GM13976 (cell line): ENCODE measurements at places on chromosomes 7 and 10.

- no peak for DNase-seq
These were observed 130.5 kb downstream of the SEM1 start for GRCh38 chr7:96579119-96579518.

DNA sequence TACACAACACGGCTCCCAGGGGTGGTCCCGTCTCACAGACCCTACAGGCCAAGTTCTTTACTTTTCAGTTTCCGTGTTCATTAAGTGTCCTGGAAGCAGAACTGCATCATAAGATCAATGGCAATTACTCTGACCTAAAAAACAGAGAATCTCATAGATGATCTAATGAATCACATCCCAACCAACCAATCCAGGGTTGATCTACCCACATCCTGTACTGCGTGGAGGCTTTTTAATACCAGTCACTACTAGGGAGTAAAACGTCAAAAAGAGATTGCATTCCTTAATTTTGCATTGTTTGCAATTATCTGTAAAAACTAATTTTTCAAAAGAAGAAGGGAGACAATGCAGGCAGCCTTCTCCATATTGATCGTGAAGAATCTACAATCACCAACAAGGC lies 72.6 kb downstream of the PARD3 start:
- DNase-seq: no peak

- no peak for DNase-seq
These were observed 54.9 kb upstream of the RHOBTB1 start for GRCh38 chr10:60998932-60999331.

- DNase-seq: no peak
These were observed 76.7 kb downstream of the EZH2 start for GRCh38 chr7:148807436-148807835.

DNA sequence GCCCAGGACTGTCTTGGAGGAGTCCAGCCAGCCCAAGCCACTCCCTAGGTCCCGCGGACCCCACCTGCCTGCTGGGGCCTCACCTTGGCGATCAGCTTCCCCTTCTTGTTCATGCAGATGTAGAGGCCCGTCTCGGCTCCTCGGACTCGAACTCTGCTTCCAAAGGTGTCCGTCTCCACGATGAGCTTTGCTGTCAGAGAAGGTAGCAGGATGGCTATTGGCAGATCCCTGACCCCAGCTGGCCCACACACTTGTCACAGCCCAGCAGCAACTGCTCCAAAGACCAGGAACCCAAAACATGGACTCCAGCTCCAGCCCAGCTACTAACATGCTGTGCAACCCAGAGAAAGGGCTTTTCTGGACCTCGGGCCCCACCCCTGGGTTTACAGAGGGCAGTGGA lies 4.5 kb downstream of the FGF8 start:
- peak; percentile 37 for DNase-seq

DNA sequence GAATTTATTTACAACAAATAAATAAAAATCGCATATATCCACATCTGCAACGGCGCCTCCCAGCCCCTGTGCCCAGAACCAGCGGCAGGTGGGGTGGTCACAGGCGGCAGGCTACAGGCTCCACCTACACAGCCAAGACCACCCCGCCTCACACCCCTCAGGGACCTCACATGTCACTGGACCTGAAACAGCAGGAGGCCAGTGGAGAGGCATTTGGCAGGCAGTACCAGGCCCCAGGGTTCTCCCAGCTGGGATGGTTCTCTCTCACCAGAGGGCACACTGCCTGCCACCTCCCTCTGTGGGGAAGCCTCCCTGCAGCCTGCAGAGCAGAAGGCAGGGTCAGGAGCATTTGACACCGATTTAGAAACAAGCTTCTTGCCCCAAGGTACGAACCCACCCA lies 81.5 kb downstream of the MAD1L1 start:
- no peak for DNase-seq

DNA sequence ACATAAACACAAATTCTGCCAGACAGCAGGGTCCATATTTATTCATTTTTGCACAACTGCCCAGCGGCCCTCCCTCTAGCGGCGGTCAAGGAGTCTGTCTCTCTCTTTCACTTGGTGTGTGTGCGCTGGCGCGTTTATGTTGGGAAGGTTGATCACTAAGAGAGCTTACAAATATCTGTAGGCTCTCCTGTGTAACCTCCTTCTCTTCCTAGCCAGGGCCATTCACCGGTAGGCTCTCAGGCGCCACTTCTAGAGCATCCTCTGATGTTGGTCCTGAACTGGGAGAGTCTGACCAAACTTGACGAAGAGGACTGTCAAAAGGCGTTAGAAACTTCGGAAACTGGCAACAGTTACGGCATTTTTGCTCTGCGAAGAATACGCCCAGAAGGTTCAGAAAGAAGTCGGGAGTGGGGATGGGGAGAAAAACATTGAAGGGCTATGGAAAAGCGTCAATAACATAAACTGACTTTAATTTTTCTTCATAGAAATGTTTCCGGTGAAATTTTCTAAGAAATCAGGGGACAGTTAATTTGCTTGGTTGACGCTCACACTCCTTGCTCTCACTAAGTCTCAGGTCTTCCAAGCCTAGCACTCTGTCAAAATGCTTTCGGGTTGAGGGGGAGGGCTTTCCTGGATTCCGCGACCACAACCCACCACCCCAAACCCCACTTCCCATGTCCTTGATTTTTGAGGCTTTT lies 731.1 kb downstream of the ZWINT start:
- no peak for DNase-seq

GRCh38 chr7:480531-481218 lies 39.0 kb downstream of the PDGFA start:
- no peak for DNase-seq

- DNase-seq: peak; percentile 78
These were observed at the start of gene SNX10 for GRCh38 chr7:26291699-26292538. TSS of gene SNX10 (plus strand) at chr7:26291862. CDS start at chr7:26346443, 54,581 bp downstream.

DNA sequence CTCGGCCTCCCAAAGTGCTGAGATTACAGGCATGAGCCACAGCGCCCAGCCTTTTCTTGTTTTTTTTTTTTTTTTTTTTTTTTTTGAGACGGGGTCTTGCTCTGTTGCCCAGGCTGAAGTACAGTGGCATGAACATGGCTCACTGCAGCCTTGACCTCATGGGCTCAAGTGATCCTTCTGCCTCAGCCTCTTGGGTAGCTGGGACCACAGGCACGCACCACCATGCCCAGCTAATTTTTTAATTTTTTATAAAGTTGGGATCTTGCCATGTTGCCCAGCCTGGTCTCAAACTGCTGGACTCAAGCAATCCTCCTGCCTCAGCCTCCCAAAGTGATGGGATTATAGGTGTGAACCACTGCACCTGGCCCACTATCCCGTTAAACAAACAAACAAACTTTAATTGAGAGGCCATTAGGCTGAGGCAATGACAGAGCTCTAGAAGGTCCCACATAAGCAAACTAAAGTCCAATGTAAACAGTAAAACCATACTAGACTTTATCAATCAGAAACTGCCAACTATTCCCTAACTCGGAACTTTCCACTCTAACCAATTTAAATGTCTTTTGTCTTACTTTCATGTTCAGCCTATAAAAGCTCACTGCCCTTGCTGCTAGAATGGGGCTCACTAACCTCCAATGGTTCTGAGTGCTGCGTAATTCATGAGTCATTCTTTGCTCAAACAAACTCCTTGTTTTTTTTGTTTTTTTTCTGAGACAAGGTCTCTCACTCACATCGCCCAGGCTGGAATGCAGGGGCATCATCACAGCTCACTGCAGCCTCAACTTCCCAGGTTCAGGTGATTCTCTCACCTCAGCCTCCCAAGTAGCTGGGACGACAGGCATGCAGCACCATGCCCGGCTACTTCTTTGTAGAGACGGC lies 1.9 kb downstream of the DHX32 start:
- DNase-seq: no peak

GRCh38 chr10:1036341-1036791 lies 10.7 kb upstream of the IDI2 start:
- DNase-seq: peak; percentile 77
